ENCODE measurements at places on chromosomes 16 and 17.

GRCh38 chr16:23836078-23836403 lies 258 bp downstream of the PRKCB start:
- DNase-seq, result no peak

DNA sequence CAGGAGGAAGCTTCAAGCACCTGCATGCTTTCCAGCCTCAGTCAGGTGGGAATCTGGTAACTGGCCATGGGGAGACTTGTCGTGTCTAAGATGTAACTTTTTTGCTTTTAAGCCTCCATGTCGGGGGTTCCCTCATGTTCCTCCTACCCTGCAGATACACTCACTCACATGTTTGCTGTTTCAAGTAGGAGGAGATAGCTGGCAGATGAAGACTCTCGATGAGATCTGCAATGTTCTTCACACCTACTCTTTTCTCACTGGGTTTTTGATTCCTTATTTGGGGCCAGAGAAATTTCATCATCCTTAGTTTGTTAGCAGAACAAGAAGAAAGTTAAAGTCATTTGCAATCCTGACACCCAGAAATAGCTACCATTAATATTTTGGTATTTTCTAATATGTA lies 24.7 kb downstream of the UTP4 start:
- DNase-seq, result no peak

DNA sequence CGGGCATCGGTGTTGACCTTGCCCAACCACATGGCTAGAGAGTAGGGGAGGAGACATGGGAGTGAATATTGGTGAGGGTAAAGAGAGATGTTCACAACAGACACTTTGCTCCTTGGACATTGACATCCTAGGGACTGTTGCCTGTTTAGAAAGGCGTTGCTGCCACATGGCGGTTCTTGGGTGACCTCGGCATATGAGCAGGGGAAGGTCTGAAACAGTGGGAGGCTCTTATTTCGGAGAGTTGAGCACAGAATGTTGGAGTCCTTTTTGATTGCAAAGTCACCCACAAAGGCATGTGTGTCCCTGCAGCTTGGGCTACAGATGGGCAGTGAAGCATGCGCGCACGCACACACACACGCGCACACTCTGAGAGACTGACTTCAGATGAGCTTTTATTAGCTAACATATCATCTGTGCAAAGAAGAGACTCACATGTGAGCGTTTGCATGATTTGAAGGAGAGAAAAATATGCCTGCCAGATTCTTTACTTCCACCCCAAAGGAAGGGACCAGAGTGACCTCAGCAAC lies 104.4 kb downstream of the SHISA9 start:
- DNase-seq, result no peak

- DNase-seq, result no peak
Measured at GRCh38 chr17:7513850-7514419, 29.8 kb downstream of the POLR2A start.

DNA sequence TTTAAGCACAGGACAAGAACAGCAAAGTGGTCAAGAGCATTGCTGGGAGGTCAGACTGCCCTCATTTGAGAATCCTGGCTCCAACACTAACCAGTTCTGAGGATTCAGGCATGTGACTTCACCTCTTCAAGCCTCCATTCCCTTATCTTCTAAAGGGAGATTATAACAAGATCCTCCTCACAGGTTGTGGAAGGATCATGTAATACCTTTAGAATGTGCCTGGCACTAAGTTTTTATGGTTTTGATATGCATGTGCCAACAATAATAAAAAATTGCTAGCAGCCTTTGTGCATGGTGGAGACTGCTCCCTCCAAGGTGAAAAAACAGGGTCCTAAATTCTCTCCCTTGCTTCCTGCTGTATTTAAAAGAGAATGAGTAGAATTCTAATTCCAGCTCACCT lies 36.0 kb upstream of the ADAMTS18 start:
- no peak for DNase-seq

Measured in fibroblast of skin of right quadriceps (primary cell).